ENCODE measurements at places on chromosomes 11 and 22.

GRCh38 chr11:97962758-97963157, 1058.0 kb upstream of the CNTN5 start:
- no peak for ATAC-seq

- ATAC-seq, result no peak
Observed at GRCh38 chr11:103805688-103806009, 230.8 kb upstream of the DDI1 start.

DNA sequence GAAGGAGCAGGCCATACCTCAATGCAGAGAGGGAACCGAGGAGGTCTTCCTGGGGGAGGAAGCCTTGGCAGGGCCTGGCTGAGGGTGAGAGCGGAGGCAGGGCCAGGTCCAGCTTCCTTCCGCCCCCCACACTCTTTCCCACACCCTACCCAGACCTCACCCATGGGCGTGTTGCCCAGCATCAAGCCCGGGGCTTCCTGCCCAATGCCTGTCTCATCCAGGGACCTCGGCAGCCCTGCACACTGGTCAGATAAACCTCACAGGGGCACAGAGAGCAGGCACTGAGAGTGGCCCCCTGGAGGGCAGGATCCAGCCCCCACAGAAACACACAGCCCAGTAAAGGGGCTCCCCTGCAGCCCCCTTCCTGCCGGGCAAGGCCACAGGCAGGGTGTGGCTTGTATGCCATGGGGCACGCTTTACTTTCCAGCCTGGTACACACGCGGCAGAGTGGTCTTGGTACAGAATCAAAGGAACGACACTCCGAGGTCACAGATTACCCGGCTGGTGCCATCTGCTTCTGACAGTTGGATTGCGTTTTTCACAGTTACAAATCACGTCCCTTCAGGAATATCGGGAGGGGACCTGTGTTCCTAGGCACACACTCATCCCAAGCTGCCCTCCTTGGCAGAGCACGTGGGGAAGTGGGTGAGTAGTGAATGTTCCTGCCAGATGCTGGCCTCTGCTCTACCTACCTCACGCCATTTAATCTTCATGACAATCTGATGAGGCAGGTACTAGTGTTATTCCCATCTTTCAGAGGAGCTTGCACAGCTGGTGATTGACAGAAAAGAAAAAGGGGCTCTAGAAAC, 20.0 kb upstream of the CD5 start:
- no peak for ATAC-seq

DNA sequence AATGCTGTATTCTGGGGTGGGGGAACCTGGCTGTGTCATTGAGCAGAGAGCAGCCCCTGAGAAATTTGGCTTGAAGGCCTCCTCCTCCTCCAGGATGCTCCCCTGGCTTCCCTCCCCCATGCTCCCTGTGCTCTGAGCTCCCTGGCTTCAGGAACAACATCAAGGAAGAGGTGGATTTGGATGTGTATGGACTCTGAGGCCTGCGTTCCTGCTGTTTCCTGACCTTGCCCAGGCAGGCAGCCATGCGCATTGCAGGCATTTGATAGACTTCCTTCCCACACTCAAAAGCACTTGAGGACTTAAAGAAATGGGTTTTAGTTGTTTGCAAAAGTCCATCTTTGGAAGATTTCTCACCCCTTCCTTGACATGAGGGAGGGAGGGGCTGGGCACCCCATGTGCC, 1317.1 kb downstream of the BRD1 start:
- no peak for ATAC-seq

- no peak for ATAC-seq
Observed at GRCh38 chr11:8793114-8793777, 110.7 kb downstream of the RPL27A start.

- peak; percentile 84 for ATAC-seq
Observed at GRCh38 chr11:46658259-46658658, 40.9 kb downstream of the ATG13 start.

- no peak for ATAC-seq
Observed at GRCh38 chr11:116445108-116446047, 327.4 kb downstream of the BUD13 start.

- ATAC-seq, result no peak
Observed at GRCh38 chr11:126722956-126723664, 277.5 kb downstream of the KIRREL3 start.

- ATAC-seq, result no peak
Observed at GRCh38 chr11:29956076-29956556, 60.7 kb downstream of the KCNA4 start.

GRCh38 chr11:46889251-46889650, 29.1 kb downstream of the LRP4 start:
- peak; percentile 13 for ATAC-seq

DNA sequence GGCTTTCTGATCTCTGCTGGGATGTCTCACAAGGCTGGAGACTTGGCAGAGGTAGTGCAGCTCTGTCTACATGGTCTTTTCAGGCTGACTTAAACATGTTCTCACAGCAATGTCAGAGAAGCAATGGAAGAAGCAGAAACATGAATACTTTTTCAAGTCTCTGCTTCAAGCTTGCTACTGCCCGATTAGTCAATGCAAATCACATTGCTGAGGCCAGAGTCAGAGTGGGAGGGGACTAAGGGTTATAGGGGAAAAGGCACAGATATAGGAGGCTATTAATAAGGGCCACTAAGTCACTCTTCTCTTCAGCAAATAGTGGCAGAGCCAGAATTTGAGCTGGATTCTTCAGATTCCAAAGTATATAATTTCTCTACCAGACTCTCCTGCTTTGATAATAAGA, 390.5 kb downstream of the TMEM135 start:
- no peak for ATAC-seq

- no peak for ATAC-seq
Observed at GRCh38 chr22:49703990-49704344, 123.7 kb downstream of the BRD1 start.

GRCh38 chr22:18001040-18001893, 23.1 kb downstream of the MICAL3 start:
- peak; percentile 96 for ATAC-seq

DNA sequence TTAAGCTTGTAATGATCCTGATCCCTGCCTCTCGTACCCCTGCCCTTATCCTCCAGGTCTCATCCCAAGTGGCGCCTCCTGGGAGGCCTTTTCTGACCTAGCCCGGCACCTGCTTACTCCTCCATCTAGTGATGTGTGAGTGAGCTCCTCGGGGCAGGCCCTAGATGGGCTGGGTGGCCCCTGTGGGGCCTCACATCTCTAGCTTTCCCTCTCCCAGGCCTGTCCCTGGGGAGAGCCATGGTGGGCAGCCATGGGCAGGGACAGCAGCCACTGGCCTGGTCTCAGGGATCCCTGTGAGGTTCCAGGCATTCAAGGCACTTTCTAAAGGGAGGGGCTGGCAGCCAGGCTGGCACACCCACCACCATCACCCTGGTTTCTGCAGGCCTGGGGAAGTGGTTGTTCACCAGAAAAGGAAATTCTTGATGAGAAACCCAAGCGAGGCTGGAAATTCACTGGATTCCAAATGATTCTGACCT, 27.9 kb downstream of the GNAZ start:
- peak; percentile 37 for ATAC-seq

DNA sequence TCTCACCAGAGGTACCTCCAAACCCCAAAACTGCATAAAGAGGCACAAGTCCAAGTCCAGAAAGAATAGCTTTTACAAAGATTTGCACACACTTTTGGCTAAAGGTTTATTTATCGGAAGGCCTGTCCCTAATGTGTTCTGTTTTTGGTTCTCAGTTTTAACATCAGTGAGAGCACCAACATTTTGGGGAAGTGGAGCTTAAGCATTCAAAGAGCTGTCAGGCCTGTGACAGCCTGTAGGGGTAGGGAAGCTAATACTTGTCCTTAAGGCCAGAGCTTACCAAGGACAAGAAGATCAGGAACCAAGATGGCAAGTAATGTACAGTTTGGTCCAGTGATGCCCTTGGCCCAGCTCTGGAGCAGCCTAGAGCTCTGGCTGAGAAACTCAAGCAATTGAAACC, 38.9 kb upstream of the SCUBE2 start:
- ATAC-seq, result no peak

DNA sequence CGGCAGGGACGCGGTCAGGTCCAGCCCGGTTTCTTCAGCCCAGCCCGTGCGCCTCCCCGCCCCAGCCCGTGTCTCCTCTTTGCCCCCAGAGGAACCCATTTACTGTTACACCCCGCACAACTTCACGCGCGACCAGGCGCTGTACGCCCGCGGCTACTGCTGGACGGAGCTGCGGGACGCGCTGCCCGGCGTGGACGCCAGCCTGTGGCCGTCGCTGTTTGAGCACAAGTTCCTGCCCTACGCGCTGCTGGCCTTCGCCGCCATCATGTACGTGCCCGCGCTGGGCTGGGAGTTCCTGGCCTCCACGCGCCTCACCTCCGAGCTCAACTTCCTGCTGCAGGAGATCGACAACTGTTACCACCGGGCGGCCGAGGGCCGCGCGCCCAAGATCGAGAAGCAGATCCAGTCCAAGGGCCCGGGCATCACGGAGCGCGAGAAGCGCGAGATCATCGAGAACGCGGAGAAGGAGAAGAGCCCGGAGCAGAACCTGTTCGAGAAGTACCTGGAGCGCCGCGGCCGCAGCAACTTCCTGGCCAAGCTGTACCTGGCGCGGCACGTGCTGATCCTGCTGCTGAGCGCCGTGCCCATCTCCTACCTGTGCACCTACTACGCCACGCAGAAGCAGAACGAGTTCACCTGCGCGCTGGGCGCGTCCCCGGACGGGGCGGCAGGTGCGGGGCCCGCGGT, 6.5 kb downstream of the PANX2 start:
- ATAC-seq, result no peak

DNA sequence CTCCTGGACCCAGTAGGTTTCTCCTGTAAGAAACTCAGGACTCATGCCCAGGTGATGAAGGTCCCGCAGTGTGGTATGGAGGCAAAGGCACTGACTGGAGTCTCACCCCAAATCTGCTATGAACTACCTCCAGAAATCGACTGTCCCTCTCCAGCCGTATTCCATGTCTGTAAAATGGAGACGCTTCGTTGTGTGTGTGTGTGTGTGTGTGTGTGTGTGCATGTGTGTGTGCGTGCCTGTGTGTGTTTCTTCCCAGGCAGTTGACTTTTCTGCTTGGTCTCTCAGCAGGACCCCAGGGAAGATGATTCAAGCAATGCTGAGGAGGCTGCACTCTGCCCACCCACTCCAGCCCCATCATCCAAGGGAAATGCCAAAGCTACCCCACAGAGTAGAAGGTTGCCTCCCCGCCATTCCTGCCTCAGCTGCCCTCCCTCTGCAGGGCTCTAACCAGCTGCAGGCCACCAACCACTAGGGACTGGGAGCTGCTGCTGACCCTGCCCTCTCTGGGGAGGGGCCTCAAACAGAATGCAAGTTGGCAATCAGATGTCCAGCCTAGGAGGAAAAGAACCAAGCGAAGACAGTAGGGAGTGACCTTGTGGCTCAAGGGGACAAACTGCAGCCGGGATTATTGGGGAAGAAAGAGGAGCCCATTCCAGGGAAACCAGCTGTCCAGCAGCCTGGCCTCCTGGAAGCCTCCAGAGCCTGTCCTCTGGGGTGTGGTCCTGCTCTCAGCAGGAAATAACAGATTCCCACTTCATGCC, 56.2 kb downstream of the SLC22A12 start:
- ATAC-seq, result no peak

- ATAC-seq, result no peak
Observed at GRCh38 chr11:84250834-84251613, 964.9 kb upstream of the CCDC90B start.

DNA sequence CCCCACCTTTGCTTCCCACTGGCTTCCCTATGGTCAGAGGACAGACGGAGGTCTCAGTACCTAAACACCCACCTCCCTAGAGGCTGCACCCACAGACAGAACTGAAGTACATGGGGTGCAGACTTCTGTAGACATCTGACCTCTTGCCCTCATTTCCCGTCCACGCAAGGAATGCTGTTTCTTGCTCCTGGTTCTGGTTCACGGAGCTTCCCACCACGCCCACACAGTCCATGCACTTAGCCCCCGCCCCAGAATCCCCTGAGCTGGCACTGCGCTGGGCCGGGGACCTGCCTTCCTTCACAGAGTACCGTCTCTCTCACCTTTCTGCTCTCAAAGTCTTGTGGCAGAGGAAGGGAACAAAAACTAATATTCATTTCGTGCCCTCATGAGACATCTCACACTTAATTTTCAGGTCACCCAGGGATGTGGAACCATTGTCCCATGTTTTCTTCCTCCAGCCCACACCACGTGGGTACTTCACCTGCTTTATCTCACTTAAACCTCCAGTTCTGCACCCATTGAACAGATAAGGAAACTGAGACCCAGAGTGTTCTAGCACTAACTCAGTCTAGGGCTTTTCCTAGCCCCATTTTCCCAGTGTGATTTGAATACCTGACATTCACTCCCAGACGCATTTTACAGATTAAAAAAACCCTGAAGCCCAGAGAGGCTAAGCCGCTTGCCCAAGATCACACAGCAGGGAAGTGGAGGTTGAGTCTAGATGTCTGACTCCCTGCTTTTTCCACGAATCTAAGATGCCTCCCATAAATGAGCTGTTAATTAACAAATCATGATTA, 5.7 kb downstream of the TMPRSS6 start:
- no peak for ATAC-seq

GRCh38 chr11:125935056-125935455, 10.8 kb upstream of the VSIG10L2 start:
- ATAC-seq, result no peak

GRCh38 chr11:65181569-65182257, at the start of gene CAPN1:
TSS of gene CAPN1 (plus strand) at chr11:65181928. CDS start at chr11:65182702, 774 bp downstream.
- ATAC-seq, result peak; percentile 79

- no peak for ATAC-seq
Observed at GRCh38 chr11:131916638-131917037, 546.2 kb downstream of the NTM start.

DNA sequence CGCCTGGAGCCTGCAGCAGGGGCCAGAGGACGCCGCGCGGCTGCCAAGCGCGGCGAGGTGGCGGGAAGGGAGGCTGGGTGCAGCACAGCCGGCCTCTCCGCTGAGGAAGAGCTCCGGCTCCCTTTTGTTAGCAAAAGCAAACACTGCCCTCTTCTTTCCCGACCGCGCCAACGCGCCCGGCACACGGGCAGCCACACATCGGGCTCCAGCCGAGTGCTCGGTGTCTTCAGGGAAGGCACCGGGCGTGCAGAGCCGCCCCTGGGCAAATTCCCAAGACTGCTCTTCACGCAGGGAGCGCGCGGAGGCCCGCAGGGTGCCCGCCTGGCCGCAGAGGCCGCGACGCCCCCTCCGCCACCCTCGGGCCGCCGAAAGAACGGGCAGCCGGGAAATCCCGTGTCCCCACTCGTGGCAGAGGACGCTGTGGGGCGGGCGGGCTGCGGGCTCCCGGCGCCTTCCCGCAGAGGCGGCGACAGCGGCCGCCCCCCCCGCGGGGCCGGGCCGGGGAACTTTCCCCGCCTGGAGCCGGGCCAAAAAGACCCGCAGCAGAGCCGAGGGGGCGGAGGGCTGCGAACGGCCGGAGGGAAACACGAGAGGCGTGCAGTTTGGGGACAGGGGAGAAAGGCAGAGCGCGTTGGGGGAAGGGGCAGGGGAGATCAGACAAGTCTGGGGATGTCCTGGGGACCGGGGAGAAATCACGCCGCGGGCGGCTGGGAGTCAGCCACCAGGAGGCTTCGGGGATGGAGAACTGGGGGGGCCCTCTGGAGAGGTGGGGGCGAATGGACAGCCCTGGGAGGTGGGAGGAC, 931 bp downstream of the CADM1 start:
- peak; percentile 33 for ATAC-seq

DNA sequence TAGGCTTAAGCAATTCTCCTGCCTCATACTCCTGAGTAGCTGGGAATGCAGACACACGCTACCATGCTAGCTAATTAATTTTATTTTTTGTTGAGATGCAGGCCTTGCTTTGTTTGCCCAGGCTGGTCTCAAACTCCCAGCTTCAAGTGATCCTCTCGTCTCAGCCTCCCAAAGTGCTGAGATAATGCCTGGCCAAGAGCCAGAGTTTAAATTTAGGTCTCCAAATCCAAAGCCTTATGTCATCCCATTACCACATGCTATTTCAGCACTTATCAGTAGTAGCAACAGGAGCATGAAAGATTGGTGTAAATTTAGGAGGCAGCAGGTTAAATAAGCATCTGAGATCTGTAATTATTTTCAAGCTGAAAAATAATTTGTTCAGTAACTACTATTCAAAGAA, 326.1 kb upstream of the ANO5 start:
- ATAC-seq, result no peak

Data from gastroesophageal sphincter (tissue), 4 donors.